ENCODE measurements at places on chromosomes 7 and 10.

GRCh38 chr7:140082770-140083169, 20.0 kb upstream of the PARP12 start:
- DNase-seq: no peak

- DNase-seq: no peak
Measured at GRCh38 chr7:44994877-44995554, 5.0 kb upstream of the CCM2 start.

GRCh38 chr10:90592638-90593302, 265.1 kb downstream of the HTR7 start:
- no peak for DNase-seq

DNA sequence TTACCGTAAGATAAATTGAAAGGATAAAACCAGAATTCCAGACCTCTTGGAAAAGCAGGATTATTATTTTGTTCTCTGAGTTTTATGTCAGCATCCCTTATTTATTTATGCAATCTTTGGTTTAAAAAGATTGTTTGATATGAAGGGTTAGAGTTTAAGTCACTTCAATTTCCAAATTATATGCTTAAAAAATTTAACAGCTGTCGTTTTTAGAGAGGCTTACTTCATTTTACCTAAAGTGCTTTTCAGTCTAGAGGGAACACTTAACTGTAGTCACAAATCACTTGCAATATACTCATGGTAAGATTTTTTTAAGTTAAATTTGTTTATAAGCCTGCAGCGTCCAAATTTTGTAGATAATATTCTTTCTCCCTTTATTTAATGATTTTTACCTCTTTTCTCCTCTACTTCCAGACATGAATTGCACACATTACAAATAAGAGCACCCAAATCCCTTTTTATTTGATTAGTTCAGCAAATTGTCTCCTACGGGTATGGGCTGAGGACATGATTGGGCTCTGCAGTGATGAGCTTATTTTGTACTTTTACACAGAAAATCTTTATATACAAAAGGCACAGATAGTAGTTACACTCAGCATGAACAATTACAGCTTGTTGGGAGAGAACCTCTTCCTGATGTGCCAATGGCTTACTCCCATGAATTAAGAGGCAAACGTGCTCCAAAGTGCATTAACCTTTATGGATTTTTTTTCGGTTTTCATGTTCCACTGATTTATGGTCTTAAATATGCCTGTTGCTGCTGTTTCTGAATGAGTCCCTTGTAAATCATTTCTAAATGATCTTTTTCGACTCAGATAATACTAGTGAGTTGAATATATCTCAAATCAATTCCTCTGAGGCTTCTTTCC, 319.3 kb upstream of the LRGUK start:
- DNase-seq: no peak

DNA sequence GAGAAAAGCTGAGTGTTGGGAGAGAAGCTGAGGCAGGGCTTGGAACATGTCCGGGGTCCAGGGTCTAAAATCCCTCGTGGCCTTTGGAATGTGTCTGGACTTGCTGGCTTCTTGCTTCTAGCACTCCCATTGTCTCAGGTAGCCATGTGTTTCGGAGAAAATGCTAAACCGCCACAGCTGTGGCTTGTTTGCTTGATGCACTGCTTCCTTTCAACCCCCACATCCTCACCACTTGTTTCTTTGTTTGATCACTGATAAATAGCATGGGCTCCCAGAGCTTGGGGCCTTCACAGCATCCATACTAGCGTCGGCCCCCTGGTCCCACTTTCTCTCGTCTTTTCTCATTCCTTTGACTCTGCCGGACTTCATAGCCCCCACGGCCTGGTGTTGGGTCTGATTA, 102.7 kb downstream of the ANKRD26 start:
- DNase-seq: no peak

All from CD4-positive, alpha-beta T cell treated with Interleukin-1 beta for 1 hour (primary cell).